ENCODE measurements at places on chromosomes 3 and 15.

DNA sequence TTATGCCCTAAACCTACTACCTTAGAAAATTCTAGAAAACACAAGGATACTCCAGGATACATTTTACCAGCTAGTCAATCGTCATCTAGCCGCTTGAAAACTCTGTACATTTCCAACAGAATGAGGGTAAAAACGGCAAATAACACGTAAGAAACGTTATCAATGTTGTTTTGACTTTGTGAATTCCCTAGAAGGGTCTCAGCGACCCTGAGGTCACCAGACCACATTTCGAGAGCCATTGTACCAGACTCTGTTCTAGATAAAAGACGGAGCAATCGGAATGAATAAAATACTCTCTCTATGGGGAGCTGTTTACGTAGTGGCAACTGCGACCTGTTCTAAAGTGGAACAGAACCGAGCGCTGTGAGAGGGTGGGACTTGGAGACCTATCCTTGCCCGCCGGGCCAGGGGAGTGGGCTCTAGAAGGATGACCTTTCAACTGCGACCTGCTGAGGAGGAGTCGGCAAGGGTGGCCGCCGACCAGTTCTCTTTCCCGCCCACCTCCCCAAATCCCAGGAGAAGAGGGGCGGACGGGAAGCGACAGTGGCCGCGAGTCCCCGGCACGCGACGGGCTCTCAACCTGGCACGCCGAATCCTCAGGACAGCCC lies 778 bp upstream of the AP4E1 start:
- DNase-seq, result peak; percentile 64

- no peak for DNase-seq
These were observed 2.7 kb upstream of the C2CD4A start for GRCh38 chr15:62063825-62064635.

DNA sequence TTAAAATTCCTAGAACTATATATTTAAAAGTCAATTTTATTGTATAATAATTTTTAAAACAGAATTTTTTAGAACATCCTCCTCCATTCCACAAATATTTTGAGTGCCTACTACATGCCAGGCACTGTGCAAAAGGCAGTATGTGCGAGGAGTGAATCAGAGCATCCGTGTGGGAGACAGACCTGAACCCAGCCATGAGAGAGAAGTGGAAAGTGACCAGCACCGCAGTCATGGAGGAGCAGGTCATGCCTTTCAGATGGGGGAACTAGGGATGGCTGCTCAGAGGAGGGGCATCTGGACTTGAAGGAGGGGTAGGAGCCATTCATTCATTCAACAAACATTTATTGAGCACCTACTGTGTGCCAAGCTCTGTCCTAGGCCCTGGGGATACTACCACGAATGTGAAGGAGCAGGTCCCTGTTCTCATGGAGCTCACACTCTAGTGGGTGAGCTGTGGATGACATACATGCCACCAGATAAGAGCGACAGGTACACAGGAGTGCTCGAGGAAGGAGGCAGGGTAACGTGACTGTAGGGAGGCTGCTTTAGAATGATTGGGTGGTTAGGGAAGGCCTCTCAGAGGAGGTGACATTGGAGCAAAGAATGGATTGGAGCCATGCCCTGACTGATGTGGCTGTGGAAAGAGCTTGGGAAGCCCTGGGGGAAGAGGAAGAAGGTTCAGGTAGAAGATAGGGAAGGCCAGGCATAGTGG lies 3.1 kb upstream of the CHRNA3 start:
- DNase-seq, result no peak

GRCh38 chr3:141816958-141817357 lies 53.8 kb downstream of the GRK7 start:
- no peak for DNase-seq

GRCh38 chr3:155766206-155766605 lies 21.3 kb upstream of the PLCH1 start:
- DNase-seq, result no peak

DNA sequence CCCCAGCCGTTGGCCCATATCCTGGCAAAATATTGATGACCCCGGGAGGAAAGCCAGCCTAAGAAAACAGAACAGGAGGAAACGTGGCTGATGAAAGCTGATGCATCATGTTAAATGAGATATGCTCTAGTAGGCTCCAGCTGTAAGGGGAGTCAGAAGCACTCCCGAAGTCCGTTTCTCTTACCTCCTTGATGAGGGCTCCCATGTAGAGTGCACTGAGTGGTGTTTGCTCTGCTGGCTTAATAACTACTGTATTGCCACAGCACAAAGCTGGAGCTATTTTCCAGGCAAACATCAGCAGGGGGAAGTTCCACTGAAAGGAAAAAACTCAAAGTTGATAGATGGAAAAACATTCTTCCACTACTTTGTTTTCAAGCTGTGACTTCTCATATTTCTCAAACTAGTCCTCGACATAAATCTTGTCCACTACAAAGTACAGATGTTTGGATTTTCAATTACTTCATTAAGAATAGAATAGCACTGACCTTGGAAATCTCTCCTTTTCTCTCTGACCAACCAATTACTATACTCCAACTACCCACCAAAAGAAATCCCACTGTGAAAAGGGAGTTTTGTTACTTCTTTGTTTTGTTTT lies 72.7 kb downstream of the ALDH1A2 start:
- no peak for DNase-seq

DNA sequence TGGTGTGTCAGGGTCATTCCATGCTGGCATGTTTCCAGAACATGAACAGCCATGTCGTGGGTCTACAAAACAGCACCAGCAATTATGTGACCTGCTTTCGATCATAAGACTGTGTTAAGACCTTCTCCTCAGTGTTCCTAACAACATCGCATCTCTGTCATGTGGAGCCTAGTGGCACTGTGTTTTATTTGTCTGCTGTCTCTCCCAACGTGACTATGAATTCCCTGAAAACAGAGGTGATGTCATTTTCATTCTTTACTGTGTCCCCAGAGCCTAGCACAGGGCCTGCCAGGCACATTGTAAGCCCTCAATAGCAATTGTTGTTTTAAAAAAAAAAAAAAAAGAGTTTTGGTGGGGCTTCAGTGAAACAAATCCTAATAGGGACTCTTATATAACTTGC lies 94.2 kb upstream of the IL12A start:
- DNase-seq, result peak; percentile 21

GRCh38 chr3:178536211-178537079 lies at the start of gene KCNMB2:
Gene KCNMB2, plus strand, starts transcription at chr3:178536436.
- DNase-seq, result peak; percentile 82

DNA sequence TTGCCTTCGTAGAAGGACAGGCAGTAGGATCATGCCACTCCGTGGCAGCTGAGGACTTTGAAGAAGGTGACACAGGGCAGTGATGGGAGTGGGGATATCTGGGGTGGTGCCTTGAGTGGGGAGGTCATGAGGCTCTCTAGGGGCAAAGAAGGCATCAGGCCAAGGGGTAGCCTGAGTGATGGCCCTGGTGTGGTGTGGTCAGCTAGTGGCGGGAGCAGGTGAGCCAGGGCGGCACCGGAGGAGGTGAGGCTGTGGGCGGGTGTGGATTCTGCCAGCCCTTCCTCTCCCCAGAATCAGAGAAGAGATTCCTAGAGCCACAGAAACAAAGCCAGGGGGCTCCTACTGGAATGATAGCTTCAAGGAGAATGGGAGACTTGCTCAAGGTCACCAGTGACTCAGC lies 18.4 kb downstream of the WNT7A start:
- no peak for DNase-seq

- DNase-seq, result no peak
These were observed 202.3 kb upstream of the PROK2 start for GRCh38 chr3:71987089-71987735.

DNA sequence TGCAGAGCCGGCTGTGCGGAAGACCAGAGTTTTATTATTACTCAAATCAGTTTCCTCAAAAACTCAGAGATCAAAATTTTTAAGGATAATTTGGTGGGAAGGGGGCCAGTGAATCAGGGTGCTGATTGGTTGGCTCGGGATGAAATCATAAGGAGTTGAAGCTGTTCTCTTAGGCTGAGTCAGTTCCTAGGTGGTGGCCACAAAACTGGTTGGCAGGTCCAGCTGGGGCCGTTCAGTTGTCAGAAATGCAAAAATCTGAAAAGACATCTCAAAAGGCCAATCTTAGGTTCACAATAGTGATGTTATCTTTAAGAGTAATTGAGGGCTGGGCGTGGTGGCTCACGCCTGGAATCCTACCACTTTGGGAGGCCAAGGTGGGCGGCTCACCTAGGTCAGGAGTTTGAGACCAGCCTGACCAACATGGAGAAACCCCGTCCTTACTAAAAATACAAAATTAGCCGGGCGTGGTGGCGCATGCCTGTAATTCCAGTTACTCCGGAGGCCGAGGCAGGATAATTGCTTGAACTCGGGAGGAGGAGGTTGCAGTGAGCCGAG lies 2.3 kb upstream of the ZNF589 start:
- no peak for DNase-seq

- no peak for DNase-seq
These were observed 287.1 kb downstream of the IL5RA start for GRCh38 chr3:2823031-2823430.

DNA sequence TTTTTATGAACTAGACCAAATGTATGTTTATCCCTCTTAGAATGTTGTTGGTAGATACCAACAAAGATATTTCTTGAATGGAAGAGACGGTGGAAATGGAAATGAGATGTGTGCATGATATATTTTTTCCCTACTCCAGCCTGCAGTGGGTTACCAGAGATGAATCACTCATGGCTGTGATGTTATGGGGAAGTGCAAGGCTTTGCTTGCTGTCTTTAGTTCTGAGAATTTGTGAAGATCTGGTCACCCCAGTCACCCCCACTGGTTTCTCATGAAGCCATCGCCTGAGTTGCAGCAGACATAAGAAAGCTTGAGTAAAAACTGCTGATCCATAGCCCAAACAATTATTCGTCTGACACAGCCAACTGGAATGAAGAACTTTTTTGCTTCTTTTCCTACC lies 78.1 kb upstream of the EOMES start:
- DNase-seq, result no peak

DNA sequence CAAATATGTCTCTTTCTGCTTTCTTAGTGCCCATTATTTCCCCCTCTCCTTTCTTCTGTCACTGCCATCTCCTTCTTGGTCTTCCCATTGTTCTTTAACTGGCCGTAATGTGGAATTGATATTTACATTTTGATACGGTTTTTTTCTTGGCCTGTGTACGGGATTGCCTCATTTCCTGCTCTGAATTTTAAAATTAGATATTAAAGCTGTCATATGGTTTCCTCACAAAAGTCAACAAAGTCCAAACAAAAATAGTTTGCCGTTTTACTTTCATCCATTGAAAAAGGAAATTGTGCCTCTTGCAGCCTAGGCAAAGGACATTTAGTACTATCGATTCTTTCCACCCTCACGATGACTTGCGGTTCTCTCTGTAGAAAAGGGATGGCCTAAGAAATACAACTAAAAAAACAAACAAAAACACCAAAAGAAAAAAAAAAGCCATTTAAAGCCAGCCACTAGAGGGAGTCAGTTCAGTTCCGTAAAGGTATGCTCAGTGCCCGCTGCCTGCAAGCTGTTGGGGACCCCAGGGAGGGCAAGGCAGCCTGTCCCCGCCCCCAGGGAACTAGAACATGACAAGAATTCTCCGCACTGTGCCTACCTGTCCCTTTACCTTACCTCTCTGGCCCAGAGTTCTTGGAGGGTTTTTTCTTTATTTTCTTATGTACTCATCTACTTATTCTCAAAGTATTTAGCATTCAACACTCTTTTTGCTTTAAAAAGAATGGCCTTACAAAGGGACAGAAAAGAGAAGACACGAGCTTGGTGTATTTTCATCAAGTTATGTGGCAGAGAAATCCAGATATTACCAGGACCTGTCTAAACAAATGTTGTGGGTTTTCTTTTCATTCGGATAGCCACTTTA lies 30.0 kb upstream of the NR2E3 start:
- no peak for DNase-seq

DNA sequence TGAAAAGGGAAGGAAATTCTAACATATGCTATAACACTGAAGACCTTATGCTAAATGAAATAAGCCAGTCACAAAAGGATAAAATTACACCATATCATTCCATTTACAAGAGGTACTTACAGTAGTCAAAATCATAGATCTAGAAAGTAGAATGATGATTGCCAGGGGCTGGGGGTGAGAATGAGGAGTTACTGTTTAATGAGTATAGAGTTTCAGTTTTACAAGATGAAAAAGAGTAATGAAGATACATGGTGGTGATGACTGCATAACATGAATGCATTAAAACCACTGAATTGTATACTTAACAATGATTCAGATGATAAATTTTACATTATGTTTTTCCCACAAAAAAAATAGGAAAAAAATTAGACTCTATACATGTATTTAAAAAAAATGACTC lies 152.6 kb downstream of the SCAPER start:
- no peak for DNase-seq

DNA sequence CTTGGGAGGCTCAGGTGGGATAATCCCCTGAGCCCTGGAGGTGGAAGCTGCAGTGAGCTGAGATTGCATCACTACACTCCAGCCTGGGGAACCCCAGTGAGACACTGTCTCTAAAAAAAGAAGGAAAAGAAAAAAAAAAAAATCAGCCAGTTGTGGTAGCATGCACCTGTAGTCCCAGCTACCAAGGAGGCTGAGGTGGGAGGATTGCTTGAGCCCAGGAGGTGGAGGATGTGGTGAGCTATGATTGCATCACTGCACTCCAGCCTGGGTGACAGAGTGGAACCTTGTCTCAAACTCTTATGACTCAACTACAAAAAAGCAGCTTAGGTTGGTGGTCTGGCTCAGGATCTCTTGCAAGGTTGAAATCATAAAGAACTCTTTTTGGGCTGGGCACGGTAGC lies 19.3 kb upstream of the GPX1 start:
- DNase-seq, result no peak

GRCh38 chr3:113038328-113038727 lies 47.5 kb downstream of the GTPBP8 start:
- DNase-seq, result no peak

GRCh38 chr3:169041677-169042171 lies 621.8 kb downstream of the MECOM start:
- DNase-seq, result no peak

- no peak for DNase-seq
These were observed 706.6 kb downstream of the SI start for GRCh38 chr3:164371681-164372080.

- DNase-seq, result no peak
These were observed 68.9 kb upstream of the TLE3 start for GRCh38 chr15:70166506-70167087.

- peak; percentile 94 for DNase-seq
These were observed at the start of gene ZNF501 for GRCh38 chr3:44729384-44729910. Gene ZNF501, plus strand, starts transcription at chr3:44729635. Its CDS starts 4,787 bp downstream, at chr3:44734422.

GRCh38 chr3:107416138-107416537 lies 38.9 kb downstream of the CCDC54 start:
- no peak for DNase-seq

- DNase-seq, result no peak
These were observed 1.1 kb upstream of the PPARG start for GRCh38 chr3:12287727-12288181.

- DNase-seq, result no peak
These were observed 12.4 kb downstream of the TNK2 start for GRCh38 chr3:195895861-195896360.

- DNase-seq, result no peak
These were observed 398.9 kb downstream of the IGSF11 start for GRCh38 chr3:118635711-118636110.

GRCh38 chr15:77869021-77869895 lies 208.3 kb downstream of the TBC1D2B start:
- DNase-seq, result no peak

- no peak for DNase-seq
These were observed 98.6 kb downstream of the OSBPL10 start for GRCh38 chr3:31882431-31882830.
